ENCODE measurements at places on chromosomes 11 and 22. TPM values are rescaled to one million over a fixed set of nuclear protein-coding genes. Genes with fewer than 3 reads are reported as not detected.

The TOMT gene
- not detected for total RNA-seq

The MS4A2 gene
- total RNA-seq, result not detected

DNA sequence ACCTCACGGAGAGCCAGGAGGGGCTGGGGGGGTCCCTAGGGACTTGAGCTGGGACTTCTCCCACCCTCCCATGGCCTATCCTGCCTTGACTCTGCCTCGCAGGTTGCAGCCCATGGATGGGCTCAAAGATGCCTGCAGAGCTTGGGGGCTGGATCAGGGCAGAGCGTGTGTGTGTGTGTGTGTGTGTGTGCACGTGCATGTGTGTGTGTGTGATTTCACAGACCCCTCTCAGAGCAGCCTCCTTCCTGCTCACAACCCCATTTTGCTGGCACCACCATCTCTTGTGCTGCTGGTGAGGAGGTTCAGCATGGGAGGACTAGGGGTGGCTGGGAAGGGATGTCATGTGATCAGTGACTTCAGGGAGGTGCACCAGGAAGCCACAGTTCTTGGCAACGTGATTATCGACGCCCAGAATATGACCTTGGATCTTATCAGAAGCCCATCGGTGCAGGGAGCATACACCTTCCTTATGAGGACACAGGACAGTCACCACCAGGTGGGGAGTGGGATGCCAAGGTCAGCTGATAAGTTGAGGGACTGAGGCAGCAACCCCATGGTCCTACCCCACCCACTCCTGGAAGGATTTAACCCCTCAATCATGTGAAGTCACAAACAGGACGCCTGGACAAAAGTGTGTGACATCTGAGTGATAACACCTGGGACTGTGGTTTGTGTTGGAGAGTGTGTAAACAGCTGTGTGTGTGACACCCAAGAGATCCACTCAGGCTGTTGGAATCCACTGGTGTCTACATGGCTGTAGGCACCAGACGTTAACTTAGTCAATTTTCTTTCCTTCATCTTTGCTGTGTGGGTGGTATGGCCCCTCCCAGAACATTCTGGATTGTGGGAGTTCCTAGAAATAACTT lies 1.8 kb upstream of the NAALADL1 start:
- no peak overlapping the region for H3K27ac ChIP-seq
- no peaks in the 10 kb centered on the region for H3K36me3 ChIP-seq
- no peaks in the 10 kb centered on the region for H3K4me1 ChIP-seq
- H3K27me3 ChIP-seq, result no peaks in the 10 kb centered on the region
- peak; percentile 30 for DNase-seq

- H3K4me3 ChIP-seq, result no peak overlapping the region
- no peak for DNase-seq
- no peaks in the 10 kb centered on the region for H3K4me1 ChIP-seq
Observed at GRCh38 chr11:113222241-113222640, 92.1 kb upstream of the TTC12 start.

DNA sequence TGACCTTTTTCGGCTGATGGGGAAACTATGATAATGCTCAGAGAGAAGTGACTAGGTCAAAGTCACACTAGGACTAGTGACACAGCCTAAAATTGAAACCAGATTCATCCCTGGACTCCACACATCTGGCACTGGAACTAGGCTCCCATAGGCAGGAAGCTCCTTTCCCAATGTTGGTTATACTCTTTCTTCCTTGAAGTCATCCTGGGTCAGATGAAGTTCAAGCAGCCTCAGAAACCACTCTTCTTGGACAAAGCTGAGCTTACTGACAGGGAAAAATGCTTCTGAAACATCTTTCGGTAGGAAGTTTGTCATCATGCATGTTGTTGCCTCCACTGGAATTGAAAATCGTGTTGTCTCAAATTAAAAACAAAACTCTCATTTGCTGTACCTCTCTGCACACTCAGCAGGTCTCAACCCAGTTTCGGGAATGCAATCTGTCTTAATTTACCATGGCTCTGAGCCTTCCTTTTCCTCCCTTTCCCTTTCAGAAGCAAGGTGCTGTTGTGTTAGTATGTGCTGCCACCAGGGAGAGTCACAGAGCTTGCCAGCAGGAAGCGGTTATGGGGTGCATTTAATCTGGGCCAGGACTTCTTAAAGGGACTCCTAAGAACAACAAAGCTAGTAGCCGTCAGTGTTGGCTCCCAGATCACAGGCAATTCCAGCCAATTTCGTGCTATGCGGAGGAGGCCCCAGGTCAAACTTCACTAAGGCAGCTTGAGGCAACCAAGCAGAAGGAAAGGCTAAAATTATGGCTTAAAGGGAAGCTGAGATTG lies 384.8 kb downstream of the TENM4 start:
- H3K36me3 ChIP-seq, result no peaks in the 10 kb centered on the region
- H3K27me3 ChIP-seq, result no peaks in the 10 kb centered on the region
- H3K4me3 ChIP-seq, result no peak overlapping the region
- peak; percentile 91 for DNase-seq
- peaks cover 18% of the 10 kb centered on the region for H3K4me1 ChIP-seq

DNA sequence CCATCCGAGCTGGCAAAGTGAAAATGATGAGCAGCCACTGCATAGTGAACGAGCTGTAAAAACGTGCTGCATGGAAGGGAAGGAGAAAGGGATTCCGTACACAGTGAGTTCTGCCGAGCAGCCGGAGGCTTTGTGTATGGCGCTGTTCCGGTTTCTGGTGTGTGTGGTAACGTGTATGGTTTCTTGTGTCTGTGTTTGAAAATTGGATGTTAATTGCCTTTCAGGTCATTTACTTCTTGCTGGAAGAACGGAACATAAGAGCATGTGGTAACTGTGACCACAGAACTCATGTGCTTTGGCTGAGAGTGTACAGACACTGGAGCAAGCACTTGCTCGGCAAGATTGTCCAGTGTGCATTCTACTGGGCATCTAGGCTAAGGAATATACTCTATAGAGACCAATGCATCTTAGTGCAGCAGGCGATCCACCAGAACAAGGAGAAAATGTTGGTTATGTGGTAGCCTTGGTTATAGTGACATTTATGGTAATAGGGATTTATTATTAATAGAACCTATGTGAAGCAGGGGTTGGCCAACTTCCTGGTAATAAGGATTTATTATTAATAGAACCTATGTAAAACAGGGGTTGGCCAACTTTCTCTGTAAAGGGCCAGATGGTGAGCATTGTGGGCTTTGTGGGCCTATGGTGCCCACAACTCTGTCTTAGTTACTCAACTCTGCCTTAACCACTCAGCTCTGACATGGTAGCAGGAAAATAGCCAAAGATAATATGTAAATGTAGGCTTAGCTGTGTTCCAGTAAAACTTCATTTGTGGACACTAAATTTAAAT lies 49.2 kb downstream of the GRAMD1B start:
- H3K4me1 ChIP-seq, result peaks cover 5% of the 10 kb centered on the region
- H3K27me3 ChIP-seq, result no peaks in the 10 kb centered on the region
- no peak overlapping the region for H3K27ac ChIP-seq
- no peak overlapping the region for H3K4me3 ChIP-seq
- no peaks in the 10 kb centered on the region for H3K36me3 ChIP-seq
- DNase-seq, result no peak

Measured in fibroblast of lung (primary cell).